Activated gamma-delta T cell treated with anti-CD3 and anti-CD28 coated beads, Interleukin-2, amount 50 U/mL, for 16 hours (primary cell): ENCODE measurements at places on chromosomes 6 and 20.
A peak's percentile ranks its signal among the peaks of the same experiment; 100 is the strongest.

- DNase-seq: no peak
These were observed 118.5 kb downstream of the PCSK2 start for GRCh38 chr20:17345321-17345720.

GRCh38 chr6:26270903-26271667 lies 93.9 kb upstream of the BTN3A2 start:
- DNase-seq: peak; percentile 66

DNA sequence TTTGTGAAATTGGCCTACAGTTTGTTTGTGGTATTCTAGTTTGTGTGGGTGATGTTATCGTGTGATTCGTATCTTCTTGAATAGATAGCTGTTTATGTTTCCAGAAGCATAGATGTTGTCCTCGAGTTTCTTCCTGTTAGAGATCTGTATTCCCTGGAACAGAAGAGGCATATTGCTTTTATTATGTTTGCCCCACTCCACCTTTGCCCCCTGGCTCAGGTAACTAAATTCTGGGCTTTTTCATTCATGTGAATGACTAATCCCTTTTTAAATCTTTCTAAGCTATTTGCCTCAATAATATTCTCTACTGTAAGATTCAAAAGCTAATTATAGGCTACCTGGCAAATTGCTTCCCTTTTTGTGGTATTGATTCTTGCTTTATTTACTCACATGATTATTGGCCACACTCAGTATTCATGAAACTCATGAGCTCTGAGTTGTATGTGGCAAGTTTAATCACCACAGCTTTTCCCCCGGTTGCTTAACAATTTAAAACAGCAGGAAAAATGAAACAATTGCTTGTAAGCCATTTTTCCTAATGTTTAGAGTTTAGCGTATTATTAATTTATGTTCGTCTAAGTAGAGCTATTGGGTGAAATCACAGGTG lies 12.6 kb downstream of the RNF217 start:
- DNase-seq: no peak

DNA sequence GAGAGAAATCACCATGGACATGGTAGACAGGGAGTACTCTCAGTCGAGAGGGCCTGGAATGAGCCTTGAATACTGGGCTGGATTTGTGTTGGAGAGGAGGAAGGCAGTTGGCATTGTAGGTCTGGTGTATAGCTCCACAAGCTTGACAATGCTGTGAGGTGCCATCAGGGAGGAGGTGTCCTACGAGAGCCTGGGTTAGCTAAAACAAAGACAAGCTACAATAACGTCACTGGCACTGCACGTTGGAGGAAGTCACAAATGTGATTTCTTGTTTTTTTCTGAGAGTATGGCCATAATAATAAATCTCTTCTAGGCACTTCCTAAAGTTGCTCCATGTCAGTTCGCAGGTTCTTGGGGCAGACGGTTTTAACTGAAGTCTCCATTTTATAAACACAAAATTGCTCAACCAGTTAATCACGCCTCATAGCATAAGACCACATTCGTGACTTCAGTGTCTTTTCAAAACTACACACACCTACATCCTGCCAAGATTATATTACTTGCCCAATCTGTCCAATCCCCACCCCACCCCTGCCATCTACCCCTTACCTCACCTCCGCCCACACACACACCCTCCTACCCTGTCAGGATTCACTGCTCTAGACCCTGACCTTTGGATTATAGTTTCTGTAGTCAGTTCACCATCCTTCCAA lies 4.4 kb upstream of the HLA-DMB start:
- peak; percentile 65 for DNase-seq

- DNase-seq: no peak
These were observed 412.5 kb downstream of the GJA1 start for GRCh38 chr6:121847806-121848522.
